ENCODE measurements at places on chromosomes 5 and 9.

GRCh38 chr9:137299938-137300337 lies 2.1 kb downstream of the NRARP start:
- peak; percentile 48 for DNase-seq

- DNase-seq, result peak; percentile 11
Measured at GRCh38 chr5:133519191-133519590, 93.2 kb downstream of the FSTL4 start.

- DNase-seq, result peak; percentile 72
Measured at GRCh38 chr5:175466700-175467318, 11.6 kb upstream of the SFXN1 start.

- no peak for DNase-seq
Measured at GRCh38 chr5:164002628-164003027, 497.2 kb downstream of the MAT2B start.

DNA sequence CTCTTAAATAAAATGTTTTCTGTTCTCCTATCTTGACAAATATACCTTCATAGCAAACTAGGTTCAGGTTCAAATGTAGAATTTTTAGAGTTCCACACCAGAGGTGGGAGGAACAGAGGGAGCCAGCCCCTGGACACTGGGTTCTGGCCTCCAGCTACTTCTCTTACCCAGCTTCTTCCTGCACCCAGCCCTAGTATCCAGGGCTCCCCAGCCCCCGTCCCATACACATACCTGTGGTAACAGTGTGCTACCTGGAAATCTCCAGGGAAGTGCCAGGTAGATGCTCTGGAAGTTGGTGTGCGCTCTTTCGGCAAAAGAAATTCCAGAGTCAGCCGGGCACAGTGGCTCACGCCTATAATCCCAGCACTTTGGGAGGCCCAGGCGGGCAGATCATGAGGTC lies 33.9 kb upstream of the IL6ST start:
- DNase-seq, result no peak

- no peak for DNase-seq
Measured at GRCh38 chr5:175353926-175354325, 90.1 kb downstream of the DRD1 start.

- no peak for DNase-seq
Measured at GRCh38 chr9:26371236-26371635, 521.4 kb downstream of the CAAP1 start.

DNA sequence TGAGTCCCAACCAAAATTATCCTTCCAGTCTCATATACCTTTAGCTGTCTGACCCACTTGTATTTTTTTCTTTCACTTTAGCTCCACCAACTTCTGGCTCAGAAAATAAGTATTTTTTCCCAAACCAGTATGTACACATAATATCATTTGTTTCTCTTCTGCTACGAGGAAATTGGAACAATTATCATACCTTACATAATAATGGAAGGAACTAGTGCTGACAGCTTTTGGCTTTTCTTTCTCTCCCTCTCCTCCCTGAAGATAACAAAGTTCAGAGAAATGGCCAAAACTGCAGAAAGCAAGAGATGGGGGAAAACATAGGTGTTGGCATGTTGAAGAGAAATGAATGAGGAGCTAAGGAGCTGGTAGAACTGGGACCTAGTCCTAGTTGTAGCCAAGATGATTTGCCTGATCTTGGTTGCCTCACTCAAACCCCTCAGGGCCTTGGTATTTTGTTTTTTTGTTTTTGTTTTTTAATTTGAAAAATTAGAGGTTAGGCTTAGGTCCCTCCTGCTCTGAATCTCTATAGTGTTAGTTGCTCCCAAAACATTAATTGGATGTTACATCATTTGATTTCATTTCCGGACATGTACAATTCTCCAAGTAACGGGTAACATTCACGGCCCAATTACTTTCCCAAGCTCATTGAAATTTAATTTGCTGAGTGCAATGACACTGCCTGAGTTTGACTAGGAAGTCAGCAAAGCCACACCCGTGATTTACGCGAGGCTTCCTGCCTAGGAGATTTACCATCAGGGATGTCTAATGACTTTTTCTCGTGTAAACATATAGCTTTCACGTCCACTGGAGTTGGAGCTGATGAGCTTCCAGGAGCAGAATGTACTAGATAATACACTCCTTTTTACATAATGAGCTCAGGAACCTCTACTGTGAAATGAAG lies 291.6 kb downstream of the TLE1 start:
- no peak for DNase-seq

DNA sequence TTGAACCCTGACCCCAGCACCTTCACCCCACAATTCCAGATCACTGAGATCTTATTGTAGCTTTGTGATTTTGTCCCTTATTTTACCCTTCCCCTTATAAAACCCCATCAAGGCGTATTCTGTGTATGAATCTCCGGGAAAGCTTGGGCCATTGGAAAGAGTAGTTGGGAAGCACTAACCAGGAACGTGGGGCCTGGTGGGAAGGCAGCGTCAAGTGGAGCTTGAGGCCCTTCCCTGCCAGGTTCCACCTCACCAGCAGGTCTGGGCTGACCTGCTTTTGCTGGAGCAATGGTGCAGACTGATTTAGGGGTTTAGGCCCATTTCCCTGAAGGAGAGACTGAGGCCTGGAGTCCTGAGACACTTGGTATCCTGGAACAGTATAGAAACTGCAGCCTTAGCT lies 9.3 kb downstream of the PHF2 start:
- DNase-seq, result no peak

- no peak for DNase-seq
Measured at GRCh38 chr9:5563417-5563815, 53.1 kb downstream of the PDCD1LG2 start.

- DNase-seq, result peak; percentile 76
Measured at GRCh38 chr9:133686642-133687575, 50.7 kb downstream of the DBH start.

DNA sequence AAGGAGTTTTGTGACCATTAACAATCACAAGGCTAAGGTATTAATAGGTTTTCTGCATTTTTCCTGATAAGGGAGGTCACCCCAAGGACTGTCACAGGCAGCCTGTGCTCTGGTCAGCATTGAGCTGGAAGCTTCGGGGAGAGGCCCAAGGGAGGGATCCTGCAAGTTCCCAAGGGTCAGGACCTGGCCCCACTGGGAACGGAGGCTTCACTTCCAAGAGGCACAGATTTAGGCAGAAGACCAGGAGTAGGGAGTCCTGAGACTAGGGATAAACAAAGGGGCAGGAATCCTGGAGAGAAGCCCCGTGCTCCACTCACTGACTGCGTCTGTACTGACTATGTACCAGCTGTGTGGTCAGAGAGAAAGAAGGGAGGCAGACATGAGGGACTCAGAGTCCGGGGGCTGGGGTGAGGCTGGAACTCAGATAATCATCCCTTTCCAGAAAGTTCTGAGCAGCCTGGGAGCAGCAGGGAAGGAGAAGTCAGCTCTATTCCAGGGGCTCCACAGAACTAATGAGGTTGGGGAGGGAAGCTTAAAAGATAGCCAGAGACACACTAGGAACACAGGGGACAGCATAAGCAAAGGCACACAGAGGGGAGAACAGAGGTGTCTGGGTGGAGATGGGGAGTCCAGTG lies 37.8 kb downstream of the B4GALT1 start:
- no peak for DNase-seq

- no peak for DNase-seq
Measured at GRCh38 chr5:108919591-108920326, 172.1 kb downstream of the FER start.

GRCh38 chr9:109721001-109721400 lies 59.0 kb upstream of the PALM2AKAP2 start:
- DNase-seq, result no peak

GRCh38 chr9:26163931-26164330 lies 485.7 kb upstream of the TUSC1 start:
- DNase-seq, result no peak

DNA sequence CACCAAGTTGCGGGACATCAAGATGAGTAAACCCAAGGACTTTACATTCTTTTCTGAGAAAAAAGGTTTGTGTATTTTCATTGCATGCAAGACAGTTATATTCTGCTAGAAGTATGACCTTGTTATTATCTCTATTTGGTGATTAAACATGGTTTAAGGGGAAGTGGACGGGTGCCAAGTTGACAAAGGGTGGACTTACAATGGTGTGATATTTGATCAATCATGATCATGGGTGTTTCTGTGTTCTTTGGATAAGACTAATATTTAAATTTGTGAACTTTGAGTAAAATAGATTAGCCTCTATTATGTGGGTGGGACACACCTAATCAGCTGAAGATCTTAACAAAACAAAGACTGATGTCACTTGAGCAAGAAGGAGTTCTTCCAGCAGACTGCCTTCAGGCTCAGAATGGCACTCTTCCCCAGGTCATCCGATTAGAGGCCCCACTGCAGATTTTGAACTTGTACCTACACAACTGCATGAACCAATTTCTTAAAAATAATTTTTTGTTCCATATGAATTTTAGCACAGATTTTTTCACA lies 782.9 kb downstream of the CDH12 start:
- no peak for DNase-seq

GRCh38 chr9:18297056-18297841 lies 176.7 kb upstream of the ADAMTSL1 start:
- DNase-seq, result no peak

DNA sequence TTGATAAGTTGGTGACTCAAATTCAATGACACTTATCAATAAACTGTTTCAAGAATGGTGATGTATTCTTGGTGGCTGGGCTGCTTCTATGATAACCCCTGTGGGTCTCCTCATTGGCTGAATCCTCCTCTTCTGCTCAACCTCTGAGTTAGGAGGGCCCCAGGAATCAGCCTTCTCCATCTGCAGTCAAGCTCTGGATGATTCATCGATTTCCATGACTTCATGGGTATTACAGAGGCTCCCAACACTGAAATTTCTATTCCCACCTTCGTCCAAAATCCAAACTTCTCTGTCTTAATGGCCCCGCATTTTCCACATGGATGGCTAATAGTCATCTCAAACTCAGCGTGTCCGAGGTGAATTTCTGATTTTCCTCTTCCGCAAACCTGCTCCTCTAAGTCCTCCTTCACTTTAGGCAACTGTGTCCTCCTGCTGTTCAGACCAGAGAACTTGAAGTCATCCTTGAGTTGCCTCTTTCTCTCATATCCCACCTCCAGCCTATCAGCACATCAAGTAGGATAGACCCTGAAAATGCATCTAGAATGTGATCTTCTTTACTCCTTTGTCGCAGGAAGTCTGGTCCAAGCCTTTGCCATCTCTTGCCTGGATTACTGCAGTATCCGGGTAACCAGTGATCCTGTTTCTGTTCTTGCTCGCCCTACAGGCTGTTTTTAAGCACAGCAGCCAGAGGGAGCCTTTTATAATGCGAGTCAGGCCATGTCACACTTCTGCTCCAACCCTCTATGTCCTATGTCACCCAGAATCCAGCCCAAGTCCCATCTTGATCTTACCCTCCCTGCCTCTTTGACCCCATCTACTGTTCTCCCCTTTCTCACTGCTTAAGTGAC lies 41.4 kb upstream of the IL7R start:
- no peak for DNase-seq

- DNase-seq, result no peak
Measured at GRCh38 chr9:131641618-131642495, 96.5 kb downstream of the PRRT1B start.

- no peak for DNase-seq
Measured at GRCh38 chr9:98962181-98962560, 18.5 kb downstream of the COL15A1 start.

- no peak for DNase-seq
Measured at GRCh38 chr9:101711330-101711941, 27.0 kb downstream of the GRIN3A start.

GRCh38 chr5:77003246-77003645 lies 27.0 kb upstream of the AGGF1 start:
- DNase-seq, result no peak

- no peak for DNase-seq
Measured at GRCh38 chr5:82591021-82591515, 312.9 kb upstream of the RPS23 start.

- DNase-seq, result no peak
Measured at GRCh38 chr9:115615821-115616665, 498.1 kb upstream of the TNC start.

GRCh38 chr5:72115296-72115695 lies 8.0 kb downstream of the MAP1B start:
- no peak for DNase-seq

DNA sequence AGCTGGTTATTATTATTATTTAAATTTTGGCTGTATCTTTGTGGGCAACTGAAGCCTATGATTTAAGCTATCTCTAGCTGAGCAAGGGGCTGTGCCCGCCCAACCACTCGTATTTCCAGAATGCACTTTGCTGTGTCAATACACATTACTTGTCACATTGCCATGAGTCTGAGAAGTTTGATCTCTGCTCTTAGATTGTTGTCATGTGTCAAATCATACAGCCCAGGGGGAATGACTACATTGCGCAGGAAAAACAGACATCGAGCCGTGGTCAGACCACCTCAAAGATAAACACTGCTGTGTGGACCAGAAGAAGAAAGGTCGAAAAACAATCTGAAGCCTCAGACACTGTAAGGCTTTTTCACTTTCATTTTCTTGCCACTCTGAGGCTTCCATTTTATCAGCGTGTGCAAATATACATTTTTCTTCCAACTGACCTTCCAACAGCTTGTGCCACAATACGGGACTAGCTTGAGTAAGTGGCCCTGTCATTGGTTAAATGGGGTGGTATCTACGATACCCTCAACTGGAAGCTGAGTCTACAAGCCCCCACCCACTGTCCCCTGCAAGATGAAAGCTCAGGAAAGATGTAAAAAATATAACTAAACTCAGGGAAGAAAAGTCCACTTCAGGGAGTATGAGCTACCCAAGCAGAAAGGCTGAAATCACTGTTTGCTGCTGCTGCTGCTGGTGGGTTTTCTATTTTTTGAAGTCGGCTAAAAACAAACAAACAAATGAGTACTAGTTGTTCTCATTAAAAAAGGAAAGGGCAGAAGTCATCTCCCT lies 603.0 kb downstream of the BNC2 start:
- no peak for DNase-seq

DNA sequence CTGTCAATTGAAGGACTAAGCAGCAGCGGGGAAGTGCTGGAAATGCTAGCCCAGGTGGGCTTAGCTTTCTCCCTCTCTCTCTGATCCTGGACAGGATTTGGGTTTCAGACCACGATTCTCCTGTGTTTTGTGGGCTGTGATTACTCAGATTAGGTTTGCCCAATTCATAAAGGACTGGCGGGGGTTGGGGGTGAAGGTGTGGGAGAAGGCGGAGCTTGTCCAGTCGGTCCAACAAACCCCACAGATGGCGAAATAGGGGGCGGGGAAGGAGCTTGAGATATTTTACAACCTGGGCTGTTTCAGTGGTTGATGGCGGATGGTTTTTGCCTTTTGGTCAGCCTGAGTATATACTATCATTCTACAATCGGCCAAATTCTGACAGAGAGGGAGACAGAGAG lies 35.2 kb downstream of the PCDHAC2 start:
- no peak for DNase-seq

- no peak for DNase-seq
Measured at GRCh38 chr5:148926207-148926606, 99.8 kb downstream of the ADRB2 start.

GRCh38 chr5:123610665-123611405 lies 98.9 kb downstream of the CSNK1G3 start:
- no peak for DNase-seq

- no peak for DNase-seq
Measured at GRCh38 chr5:136025900-136026299, 2.9 kb upstream of the TGFBI start.
